ENCODE measurements at places on chromosomes 2 and 18.

DNA sequence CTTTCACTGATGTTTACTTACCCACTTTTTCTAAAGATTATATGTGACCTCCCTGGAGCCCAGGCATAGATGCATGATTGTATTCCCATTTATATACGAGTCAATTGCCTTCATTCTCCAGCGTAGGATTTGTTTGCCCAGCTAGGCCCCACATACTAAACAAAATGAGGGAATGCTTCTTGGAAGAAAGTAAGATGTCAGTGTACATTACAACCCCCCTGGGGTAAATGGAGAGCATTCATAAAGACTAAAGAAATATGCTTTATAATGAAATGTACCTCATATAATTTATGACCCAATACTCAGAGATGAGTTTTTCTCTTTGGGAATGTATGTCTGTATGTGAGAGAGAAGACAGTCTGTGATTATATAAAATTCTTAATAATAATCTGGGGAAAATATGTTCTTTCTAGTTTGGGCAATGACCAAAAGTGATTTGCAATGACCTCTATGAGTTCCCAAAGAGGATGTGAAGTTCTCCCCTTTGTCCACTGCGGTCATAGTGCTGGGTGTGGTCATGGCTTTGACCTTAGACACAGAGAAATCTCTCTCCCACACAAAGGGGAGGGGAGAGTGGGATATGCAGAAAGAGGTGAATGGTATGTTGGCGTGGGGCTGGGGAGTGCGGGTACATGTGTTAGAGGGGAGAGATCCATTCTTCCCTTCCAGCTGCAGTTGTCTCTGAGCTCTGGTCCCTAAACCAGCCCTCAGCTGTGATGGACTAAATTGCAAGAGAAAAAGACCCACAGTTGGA is 175.6 kb downstream of the EN1 start:
- DNase-seq, result no peak

DNA sequence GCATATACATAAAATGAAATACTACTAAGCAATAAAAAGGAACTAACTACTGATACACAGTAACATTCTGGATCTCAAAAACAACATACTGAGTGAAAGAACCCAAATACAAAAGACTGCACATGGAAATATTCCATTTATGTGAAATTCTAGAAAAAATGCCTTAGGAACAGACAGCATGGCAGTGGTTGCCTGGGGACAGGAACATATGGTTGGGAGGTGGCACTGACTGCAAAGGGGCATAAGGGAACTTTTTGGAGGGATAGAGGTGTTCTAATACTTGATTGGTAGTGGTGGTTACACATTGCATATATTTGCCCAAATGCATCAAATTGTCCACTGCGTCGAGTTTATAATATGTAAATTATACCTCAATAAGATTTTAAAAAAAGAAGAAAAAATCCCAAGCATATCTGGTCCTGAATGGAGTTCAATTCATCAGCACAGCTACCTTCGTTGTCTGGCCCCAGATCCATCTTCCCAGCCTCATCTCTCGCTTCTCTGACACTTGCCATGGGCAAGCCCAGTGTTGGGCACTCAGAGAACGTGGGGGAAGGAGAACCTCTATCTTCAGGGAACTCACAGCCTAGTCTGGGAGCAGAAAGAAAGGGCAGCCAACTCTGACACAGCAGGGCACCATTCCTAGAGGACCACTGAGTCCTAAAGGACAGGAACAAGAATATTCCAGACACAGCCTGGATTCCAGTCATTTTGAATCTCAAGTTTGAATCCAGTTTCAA is 8.6 kb upstream of the SMAD4 start:
- DNase-seq, result no peak

- no peak for DNase-seq
Observed at GRCh38 chr2:218720048-218721041, 9.7 kb downstream of the TTLL4 start.

DNA sequence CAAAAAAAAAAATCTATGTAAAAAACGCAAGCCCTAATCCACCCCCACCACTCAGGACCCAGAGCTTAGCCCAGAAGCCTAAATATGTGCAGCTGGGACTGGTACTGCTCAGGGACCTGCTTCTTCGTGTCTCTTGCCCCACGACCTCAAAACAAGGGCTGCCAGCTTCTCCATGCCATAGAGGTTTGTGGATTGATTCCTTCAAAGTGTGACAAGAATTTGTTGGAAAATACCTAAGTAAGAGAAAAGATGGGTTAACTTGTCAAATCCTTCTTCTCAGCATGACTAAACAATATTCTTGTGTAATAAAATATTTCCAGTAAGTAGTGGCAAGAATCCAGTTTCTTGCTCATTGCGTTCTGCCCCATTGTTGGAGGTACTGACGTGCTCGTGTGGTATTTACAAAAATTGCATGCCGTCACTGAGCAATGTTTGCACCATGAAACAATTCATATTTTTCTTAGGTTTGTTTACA is 825 bp upstream of the SCYGR1 start:
- DNase-seq, result no peak

DNA sequence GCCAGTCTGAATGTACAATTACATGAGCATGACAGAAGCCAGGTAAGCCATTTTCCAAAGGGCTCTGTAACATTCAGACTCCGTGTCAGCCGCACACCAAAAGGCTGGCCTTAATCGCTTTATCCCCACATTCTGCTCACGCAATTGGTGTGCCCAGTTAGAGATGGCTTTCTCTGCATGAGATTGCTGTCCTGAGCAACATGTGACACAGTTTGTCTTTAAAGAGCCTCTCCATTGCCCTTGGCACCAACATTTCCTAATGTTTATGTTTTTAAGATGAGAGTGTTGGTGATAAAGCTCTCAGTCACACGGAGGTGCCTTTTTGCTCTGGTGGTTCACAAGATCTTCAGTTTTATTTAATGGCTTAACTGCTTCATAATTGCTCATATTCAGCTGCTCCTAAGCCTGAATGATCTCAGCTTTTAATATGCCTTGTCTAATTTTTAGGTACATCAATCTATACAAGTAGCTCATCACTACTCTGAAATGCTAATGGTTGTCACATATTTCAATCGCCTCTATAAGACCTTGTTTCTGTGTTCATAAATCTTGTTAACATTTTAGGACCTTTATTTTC is 164.8 kb upstream of the ACVR2A start:
- DNase-seq, result no peak

DNA sequence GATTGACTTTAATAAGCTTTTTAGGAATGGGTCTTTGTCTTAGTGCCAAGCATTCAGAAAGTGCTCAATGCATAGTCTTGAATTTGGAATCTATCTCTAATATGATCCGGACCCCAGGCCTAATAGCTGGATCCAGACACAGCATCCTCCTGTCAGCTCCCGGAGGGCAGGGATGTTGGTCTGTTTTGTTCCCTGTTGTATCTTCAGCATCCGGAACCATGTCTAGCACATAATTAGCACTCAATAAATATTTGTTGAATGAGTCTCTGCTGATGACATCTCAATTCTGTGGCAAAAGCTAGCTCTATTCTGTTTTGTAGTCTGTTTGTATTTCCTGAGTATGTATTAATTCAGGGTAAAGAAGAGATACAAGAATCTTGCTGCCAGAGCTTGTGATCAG is 169.1 kb downstream of the DCDC2C start:
- no peak for DNase-seq

GRCh38 chr2:219886615-219887014 is 259.2 kb downstream of the SLC4A3 start:
- no peak for DNase-seq

DNA sequence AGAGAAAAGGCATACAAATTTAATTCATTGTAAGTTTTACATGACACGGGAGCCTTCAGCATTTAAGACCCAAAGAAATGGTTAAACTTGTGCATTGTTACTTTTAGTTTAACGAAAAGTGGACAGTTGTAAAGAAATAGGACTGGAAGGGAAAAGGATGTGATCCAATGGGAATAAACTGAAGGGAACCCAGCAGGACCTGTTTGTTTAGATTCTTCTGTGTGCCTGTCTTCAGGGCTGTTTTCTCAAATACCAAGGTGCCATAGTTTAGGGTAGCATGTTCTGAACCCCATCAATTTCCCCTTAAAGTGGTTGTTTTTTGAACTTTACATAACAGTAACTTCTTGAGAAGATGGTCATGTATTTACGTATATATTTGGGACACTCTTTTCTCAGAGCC is 30.3 kb upstream of the CABLES1 start:
- no peak for DNase-seq

DNA sequence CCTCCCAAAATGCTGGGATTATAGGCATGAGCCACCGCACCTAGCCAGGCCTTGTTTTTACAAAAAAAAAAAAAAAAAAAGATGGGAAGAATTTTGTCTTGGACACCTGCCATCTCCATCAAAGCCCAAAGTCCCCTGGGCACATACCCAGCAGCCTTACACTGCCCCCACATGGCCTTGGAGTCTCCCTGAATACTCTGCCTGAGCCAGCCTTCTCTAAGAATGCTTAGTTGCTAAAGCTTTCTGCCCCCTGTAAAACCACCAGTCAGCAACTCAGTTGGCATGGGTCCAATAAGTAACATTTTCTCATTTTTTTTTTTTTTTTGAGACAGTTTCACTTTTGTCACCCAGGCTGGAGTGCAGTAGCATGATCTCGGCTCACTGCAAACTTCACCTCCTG is 40.6 kb downstream of the SPC25 start:
- no peak for DNase-seq

DNA sequence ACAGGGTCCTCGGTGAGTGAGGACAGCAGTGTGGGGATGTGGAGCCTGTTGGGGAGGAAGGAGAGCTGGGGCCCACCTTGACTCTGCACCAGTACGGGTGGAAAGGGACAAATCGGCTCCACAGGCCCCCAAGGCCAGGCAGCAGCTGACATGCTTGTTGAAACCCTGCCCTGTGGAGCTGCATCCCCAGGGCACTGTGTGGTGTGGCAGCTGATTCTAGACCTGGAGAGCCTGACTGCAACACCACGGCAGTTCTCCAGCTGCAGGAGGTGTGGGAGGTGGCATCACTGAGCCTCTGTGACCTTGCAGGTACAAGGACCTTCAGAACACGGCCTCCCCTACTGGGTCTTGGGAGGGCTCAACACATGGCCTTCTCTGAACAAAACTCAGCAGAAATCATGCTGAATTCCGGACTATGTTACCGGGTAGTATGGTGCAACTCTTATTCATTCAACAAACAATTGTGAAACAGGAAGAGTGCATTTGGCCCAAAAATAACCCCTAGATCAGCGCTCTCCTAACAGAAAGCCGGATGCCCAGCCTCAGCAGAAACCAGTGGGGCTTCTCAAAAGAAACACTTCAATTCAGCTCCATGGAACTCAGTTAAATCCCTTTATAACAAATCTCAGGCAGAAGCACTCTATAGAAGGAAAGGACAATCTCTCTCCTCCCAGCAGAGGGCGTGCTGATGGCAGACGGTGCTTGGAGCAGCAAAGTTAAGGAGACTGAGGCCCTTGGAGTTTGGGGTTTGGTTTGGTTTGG is 104.4 kb upstream of the SALL3 start:
- DNase-seq, result peak; percentile 24

DNA sequence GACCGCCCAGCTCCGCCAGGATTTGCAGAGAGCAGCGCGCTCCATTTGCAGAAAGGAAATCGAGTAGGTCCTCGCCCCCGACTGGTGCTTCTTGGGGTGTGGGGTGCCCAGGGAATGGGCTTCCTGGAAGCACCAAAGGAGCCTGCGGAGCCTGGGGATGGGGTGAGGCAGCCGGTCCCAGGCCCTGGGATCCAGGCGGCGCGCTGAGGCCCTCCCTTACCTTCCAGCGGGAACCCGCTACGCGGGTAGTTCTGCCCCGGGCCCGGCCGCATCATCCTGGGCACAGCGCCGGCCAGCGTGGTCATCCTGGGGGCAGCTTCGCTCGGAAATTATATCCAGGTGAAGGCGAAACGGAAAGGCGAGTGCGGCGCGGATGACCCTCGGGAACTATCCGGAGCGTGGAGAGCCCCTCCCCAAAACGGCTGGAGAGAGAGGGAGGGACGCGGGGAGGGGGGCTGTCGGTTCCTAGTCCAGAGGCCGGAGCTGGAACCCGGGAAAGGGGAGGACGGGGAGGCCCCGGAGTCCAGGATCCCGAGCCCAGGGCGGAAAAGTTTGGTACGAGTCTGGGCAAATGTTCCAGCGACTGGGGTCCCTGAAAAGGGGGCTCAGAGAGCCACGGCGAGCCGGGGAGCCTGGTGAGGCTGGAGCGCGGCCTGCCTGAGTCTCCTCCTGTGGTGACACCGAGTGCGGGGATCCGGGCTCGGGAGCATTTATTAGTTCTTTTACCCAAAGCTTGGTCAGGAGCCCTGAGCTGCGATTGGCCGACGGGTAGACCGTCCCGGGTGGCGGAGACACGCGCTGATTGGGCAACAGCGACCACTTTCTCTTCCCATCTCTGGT is at the start of gene PAX3:
Gene PAX3 (minus strand): TSS at position 688 of the 840 bp plus-strand sequence. CDS start 383 bp downstream, at position 305.
- no peak for DNase-seq

DNA sequence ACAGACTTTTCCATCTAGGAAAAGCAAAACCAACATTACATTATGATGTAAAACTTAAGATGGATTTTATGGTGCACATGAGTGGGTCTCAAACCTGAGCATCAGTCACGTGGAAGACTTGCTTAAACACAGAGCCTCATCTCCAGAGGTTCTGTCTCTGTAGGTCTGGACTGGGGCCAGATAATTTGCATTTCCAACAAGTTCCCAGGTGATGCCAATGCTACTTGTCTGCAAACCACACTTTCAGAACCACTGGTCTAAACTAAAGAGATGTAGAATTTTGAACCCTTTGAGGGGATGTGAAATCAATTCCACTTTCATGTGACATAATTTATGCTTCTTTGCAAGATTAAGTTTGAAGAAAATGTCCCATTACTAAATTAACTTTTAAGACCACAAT is 522.8 kb downstream of the MBD2 start:
- no peak for DNase-seq

DNA sequence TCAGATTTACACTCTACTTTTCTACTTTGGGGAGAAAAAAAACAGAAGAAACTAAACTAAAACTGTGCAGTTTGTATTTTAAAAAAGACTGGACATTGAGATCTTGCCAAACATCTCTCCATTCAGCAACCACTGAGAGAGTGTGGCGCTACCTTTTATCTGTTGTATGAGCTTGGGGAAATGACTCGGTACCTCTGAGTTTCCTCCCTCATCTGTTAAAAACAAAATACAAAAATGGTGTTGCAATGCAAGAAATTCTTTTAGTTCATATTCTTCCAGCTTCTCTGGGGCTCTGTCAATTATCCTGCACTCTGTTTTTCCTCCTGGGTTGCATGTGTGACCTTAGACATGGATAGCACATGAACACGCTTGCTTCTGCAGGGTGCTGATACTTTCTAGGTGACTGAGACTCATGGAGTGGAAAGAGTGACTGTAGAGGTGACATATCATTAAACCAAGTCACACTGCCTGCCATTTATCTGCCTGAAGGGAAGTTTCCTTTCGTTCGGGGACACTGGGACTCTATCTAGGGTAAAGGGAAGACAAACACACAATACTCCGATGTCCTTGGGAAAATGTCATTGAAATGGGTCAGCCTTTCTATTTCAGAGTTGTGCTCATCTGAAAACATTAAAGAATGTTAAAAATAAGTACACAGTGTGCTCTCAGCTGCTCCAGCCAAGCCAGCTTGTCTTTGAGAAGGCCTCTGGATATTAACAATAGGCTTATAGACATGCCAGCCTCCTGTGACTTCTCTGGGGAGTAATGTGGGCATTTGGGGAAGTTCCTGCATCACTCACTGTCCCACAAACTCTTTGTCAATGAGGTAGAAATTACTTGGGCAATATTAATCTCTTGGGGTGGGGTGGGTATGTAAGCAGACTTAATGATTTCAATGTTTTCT is 91.4 kb downstream of the TRIB2 start:
- DNase-seq, result no peak
